ENCODE measurements at places on chromosomes 3 and 15.

- DNase-seq: peak; percentile 87
Observed at GRCh38 chr15:101127506-101128076, 124.3 kb downstream of the CHSY1 start.

DNA sequence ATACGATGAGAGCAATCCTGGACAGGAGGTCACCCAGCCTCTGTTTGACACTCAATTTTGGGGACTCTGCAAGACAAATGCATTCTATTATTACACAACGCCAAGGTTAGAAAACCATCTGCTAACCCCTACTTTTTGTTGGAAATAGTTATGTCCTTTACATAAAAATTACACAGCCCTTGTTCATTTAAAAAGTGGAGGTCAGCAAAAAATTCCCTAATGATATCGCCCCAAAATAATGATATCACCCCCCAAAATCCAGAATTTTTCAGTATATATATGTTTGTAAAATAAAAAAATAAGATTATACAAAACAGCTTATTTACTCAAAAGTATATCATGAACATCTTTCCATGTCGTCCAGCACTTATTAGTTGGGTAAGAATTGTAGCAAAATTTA lies 11.4 kb downstream of the ROPN1 start:
- DNase-seq: no peak

DNA sequence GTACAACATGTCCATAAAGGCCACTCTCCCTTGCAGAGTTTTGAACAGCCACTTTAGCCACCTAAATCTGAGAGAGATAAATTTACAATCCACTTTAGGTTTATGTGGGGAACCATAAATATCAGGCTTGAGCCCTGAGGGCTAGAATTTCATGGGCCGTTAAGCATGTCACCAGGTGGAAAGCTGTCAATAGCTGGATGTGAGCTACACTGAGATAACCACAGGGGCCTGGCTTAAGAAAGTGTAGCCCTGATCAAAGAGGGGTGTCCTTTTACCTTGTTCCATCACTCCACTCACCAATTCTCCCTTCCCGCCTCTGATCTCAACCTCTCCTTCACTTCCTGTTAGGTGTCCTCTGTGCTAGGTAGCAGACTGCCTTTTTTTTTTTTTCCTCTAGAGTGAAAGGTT lies 172.8 kb upstream of the ICE2 start:
- no peak for DNase-seq

DNA sequence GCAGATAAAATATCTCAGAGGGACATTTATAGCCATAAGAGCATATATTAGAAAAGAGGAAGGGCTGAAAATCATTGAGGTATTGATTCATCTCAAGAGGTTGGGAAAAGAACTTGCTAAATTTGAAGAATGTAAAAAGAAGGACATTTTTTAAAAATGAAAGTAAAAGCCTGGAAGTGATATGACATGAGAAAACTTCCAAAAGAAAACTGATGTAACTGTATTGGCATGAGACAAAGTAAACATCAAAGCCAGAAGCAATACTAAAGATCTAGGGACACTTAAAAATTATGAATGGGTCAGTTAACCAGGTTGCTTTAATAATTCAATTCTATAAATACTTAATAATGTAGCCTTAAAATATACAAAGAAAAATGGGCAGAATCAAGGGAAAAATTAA lies 31.9 kb downstream of the CEP63 start:
- no peak for DNase-seq

- no peak for DNase-seq
Observed at GRCh38 chr15:70347321-70348225, 249.9 kb upstream of the TLE3 start.

DNA sequence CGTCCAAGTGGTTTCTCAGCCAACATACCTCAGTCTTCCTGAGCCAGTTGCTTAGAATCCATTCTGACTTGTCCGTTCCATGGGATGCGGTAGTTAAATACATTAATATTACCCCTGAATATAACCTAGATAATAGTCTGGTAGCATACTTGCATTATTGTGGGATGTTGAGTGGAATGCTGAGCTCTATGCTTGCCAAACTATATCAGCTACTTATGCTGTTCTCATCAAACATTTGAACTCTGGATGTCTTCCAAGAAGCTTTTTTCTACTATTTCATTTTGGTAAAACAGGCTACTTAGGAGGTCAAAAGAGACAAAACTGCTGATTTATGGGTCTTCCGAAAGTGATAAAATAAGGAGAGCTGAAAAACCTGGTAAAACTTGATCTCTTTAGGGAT lies 429.5 kb downstream of the NAALADL2 start:
- no peak for DNase-seq

GRCh38 chr3:10437995-10438901 lies 67.1 kb downstream of the ATP2B2 start:
- DNase-seq: no peak

DNA sequence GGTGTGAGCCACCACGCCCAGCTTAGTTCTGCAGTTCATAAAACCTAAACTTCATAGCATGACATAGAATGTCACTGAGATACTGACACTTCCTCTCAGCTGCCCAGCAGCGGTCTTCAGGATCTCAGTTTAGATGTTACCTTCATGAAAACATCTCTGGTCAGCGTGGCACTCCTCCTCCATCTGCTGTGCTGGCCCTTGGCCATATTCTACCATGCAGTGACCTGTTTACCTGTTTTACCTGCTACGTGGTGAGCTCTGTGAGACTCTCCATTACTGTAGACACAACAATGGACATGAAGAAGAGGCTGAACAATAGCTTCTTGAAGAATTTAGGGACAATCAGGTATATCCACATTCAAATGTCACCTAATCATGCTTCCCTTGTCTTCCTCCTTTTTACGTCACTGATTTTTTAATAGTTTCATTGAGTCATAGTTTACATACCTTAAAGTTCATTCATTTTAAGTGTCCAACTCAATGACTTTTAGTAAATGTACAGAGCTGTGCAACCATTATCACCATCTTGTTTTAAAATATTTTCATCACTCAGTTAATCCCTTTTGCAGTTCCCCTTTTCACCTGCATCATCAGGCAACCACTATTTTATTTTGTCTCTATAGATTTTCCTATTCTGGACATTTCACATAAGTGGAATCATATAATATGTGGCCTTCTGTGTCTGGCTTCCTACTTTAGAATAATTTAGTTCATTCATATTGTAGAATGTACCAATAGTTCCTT lies 32.2 kb upstream of the PTPN23 start:
- no peak for DNase-seq

GRCh38 chr3:49316696-49317457 lies 23.0 kb downstream of the USP4 start:
- no peak for DNase-seq

DNA sequence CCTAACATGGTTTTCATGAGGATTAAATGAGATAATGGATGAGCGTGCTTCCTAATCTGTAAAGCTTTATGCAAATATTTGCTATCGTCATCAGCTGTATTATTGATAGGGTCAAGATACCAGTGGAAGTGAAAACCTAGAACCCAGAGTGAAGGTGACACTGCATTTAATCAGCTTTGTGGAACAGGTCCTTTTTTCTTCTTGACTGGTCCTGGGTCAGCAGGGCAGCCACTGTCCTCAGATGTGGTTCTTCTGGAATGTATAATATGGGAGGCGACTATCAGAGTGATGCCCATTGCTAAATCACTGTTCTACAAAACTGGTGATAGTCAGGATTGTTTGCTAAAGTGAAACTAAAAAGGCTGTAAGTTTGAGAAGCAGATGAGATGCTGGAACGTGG lies 41.4 kb downstream of the SORD start:
- no peak for DNase-seq

GRCh38 chr3:155791190-155791589 lies 14.9 kb downstream of the C3orf33 start:
- no peak for DNase-seq

DNA sequence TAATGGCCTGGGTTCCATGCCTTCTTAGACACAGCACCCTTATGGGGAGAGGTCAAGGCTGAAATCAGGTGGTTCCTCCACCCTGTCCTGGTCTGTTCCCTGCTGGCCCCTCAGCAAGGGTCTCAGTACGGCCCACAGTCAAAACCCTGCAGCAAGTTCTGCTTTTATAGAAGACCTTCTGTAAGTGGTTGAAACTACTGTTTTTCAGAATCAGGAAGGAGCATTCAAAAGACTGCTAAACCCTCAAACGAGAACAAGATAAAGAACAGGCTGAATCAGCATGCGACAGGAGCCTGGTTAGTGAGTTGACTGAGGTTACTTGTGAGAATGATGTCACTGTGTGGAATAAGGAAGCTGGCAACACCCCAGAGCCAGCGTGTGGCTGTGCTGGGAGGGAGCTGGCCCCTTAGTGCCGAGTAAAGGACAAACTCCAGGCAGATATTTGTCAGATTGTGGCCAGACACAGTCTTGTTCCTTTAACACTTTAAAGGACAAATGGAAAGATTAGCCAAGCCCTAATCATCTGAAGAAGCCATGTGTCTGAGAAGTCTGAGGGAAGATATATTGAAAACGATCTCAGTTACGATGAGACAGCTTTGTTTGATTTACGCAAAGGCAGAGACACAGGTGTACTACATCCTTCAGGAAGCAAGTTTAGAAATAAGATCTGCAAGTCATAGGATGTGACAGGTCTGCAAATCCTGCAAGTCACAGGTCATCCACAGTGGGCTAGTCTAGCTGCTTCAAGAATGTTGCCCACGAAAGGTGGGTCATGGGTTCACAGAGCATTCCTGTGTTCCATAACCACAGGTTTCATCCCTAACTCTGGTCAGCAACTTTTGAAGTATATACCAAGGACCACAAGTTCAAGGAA lies 54.0 kb downstream of the B3GNT5 start:
- DNase-seq: peak; percentile 57

DNA sequence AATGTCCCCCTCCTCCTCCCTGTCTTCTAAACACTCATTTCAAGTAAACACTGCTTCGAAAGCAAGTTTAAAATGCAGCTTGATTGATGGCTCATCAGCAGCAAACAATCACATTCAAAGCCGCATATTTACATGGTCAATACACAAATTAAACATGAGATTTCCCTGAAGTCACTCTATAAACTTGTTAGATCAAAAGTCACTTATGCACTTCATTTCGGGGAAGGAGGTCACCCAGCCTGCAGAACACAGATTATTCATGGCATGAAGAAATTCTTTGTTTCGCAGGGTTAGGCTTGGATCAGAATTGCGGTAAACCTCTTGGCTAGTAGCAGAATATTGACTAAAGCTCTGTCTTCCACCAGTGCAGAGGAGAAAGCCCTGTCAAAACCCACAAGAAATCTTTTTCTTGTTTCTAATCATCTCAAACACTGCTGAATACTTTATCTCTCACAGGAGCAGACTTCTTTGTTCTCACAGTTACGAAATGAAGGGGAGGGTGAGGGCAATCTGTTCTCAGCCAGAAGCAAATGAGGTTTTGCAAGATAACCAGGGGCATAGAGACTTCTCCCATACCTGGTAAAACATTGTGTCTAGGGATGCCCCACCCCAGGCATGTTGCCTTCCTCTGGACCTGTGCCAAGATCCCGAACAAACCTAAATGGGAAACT lies 133.3 kb upstream of the CHL1 start:
- no peak for DNase-seq

Measured in hindlimb muscle (tissue), 1 donor.